ENCODE measurements at places on chromosomes 12 and 14. TPM values are rescaled to one million over a fixed set of nuclear protein-coding genes. Genes with fewer than 3 reads are reported as not detected.

The FOXG1 gene
- total RNA-seq = not detected

The GZMB gene
- not detected for total RNA-seq

The OXA1L gene
- 87.1 TPM for total RNA-seq

The OVCH1 gene
- total RNA-seq = not detected

The POTEM gene
- total RNA-seq = not detected

DNA sequence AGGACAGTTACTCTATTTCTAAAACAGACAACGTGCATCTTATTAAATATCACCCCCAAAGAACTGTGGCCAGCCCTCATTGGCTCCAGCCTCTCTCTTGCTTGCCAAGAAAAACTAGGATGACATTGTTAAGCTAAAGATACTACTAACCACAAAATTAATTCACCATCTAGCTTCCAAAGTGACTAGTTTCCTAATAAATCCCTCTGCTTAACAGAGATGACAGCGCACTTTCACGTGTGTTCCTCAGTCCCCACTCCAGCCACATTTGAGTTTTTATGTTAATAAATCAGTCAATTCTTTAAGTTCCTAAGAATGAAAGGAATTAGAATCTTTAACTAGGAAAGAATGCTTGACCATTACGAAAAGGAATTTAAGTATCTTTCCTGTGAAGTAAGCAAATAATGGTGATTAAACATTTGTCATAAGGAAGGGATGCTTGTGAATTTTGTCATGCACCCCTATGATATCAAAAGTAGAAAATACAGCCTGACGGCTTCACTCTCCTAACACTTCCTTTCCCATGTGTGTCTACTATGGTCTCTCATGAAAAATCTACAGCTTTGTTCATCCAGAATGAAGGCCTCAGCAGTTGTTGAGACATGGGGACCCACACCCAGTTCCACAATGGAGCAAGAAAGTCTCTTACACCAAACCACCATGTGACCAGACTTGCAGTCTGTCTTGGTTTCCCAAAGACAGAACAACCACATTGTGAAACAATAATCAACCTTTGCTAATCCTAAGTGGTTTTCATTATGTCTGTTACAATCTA is 8.1 kb downstream of the CORO1C start:
- peak; percentile 96 for DNase-seq

- peak; percentile 55 for DNase-seq
Measured at GRCh38 chr12:12387501-12387900, 30.6 kb downstream of the BORCS5 start.

GRCh38 chr14:53316504-53316903 is 163.4 kb upstream of the DDHD1 start:
- no peak for DNase-seq

- DNase-seq = no peak
Measured at GRCh38 chr12:3718100-3718499, 34.8 kb downstream of the CRACR2A start.

- DNase-seq = no peak
Measured at GRCh38 chr12:52694151-52694550, 9.2 kb downstream of the KRT77 start.

DNA sequence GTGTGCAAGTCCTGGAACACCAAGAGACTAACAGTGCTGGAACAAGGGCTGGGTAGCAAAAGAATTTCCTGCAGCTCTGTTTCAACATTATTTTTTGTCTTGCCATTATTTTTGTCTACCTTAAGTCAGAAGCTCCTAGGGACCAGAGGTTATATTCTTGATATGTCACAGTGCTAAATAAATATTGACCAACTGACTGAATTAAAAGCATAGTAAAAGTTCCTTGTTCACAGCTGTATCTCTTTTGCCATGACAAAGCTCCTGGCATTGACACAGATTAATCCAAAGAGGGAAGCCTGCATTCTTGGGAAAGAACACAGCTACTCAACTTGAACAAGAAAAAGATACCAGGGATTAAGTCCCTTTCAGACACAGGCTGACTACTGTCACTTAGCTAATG is 136.5 kb downstream of the SPTSSA start:
- DNase-seq = no peak

- peak; percentile 46 for DNase-seq
Measured at GRCh38 chr14:74979442-74980397, 23.0 kb upstream of the EIF2B2 start.
